Activated CD4-positive, alpha-beta T cell treated with anti-CD3 and anti-CD28 coated beads for 4 hours (primary cell): ENCODE measurements at places on chromosomes 7 and 10.

DNA sequence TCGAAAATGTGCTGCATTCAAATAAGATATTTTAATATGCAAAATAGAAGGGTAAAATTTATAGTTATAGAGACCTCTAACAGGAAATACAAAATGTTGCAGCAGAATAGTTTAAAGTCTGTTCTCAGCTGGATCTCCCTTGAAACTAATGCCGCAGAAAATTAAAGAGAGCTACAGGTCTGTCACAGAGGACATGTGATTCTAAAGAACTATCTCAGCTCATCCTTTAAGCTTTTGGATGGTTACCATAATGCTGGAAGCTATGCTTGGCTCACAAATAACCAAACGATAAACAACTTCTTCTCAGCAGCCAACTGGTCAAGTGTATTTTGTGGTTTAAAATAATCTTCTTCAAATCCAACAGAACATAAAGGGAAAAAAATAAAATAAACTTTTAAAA lies 353.0 kb downstream of the PARD3 start:
- no peak for DNase-seq

DNA sequence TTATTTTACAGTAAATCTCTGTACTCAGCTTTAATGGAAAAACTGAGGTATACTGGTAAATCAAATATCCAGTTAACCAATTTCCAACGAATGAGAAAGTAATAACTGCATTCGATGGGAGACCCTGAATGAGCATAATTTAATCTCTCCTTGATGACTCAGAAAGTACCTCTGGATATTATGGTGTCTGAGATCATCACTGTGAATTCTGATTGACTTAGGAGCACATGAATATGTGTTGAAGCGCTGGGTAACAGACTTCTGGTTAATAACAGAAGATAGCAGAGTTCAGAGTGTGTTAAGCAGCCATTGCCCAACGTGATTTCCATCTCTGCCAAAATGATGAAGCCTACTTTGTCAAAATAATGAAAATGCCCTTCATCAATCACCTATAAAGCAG lies 116.6 kb downstream of the NRP1 start:
- no peak for DNase-seq

DNA sequence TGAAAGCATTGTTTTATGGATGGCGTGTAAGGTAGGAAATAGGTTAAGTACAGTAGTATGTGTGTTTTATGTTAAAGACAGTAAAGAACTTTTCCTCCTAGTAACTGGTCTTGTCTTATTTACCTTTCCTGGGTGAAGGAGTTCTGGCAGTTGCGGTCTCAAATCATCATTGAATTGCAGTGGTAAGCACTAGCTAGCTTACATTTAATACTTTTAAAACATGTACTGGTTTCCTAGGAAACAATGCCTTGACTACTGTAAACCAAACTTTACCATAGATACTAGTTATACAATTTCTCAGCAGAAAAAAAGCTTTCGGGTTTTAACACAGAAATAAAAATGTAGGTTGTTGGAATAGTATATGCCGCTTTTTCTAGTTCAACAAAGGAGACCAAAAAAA lies 37.7 kb downstream of the PRKG1 start:
- DNase-seq: no peak

- no peak for DNase-seq
These were observed 191.1 kb upstream of the BMPER start for GRCh38 chr7:33714208-33714607.

DNA sequence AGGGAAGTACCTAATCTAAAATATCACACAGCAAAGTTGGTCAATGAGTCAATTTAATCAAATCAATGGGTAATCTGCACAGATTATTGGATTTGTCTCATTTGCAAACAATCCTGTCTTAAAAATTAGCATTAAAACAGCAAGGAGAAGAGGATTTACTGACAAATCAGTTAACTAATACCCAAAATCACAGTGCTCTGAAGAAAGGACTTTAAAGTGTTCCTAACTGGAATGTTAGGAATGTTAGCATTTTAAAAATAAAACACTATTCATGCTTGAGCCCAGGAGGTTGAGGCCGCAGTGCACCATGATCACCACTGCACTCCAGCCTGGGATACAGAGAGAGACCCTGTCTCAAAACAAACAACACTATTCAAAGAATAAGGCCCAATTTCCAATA lies 83.1 kb downstream of the CHCHD3 start:
- DNase-seq: no peak

DNA sequence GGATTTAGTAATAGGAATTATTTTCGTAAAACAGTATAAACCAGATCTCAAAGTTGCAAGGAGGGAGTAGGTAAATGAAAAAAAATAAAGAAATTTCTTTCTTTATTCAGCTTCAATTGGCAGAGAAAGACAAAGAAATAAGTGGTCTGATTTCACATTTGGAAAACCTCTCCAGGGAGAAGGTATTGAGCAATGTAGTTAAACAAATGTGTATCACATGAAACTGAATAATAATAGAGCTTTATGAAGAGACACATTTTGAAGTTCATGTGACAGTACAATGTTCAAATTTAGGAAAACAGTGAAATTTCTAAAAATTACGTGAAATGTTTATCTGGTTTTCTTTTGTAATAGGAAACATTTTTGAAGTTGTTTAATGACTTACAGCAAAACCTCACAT lies 63.0 kb downstream of the TAX1BP1 start:
- no peak for DNase-seq

GRCh38 chr7:20089431-20089830 lies 127.8 kb downstream of the MACC1 start:
- DNase-seq: no peak

DNA sequence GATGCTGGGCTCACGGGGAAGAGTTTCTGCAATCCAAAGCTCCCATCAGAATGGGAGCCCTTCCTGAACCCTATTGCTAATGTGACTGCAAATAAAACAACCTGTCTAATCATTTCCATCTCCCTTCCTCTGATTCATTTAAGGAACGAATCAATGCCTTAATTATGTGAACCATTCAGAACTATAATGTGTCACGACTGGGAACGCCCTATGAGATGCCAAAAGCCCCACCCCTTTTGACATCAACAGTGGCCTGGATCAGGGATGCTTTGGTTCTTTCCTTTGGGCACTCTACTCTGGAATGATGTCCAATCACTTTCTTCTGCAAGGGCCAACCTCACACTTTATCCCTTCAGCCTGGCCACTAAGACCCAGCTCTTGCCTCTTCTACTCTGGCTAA lies 195.4 kb upstream of the AOAH start:
- DNase-seq: no peak

DNA sequence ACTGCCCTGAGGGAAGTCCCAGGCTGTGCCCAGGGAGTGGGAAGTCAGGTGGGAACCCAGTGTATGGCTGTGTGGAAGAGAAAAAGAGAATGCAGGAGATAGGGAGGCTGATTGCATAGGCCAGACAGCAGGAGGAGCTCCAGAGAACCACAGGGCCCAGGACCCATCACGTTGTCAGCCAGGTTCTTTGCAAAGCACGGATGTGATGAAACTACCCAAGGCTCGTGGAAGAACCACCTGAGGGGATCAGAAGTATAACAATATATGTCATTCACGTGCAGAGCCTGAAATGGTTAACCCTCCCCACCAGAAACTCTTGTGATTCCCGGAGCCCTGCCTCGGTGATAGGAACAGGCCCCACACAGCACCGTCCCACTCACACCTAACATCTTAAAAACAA lies 83.6 kb downstream of the LARP4B start:
- DNase-seq: no peak

- DNase-seq: no peak
These were observed 69.8 kb upstream of the WAC start for GRCh38 chr10:28463141-28463540.

DNA sequence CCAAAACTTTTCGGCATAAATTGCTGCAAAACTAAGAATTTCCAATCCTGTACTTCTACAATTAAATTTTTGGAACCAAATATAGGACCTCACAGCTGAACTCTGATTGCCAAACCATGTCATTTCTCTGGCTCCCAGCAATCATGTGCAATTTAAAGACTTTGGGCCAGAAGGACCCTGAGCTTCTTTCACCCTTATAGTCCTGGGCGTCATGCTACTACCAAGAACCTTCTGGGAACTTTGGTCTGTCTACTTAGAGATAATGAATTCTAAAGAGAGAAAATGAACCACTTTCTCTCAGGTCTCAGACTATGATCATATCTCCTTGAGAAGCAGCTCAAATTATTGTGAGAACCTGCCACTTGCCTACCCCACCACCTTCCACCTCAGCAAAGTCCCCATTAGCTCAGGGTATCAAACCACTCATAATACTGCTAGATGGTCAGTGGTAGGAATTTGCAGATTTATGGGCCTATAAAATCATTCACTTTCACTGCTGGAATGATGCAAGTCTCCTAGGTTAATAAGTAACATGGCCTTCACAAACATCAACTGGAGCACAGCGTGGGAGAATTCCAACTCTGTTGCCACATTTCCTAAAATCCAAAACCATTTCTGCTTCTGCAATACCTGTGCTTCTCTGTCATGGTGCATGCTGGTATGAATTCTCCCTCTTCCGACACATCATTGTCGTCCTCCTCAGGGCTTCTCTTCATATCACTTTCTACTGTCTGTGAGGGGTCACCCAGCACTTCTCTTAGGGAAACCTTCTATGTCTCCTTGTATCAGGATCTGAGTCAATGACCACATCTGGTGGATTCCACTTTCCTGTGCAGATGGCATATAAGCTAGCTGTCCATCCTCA lies 6.6 kb upstream of the WDR91 start:
- no peak for DNase-seq

DNA sequence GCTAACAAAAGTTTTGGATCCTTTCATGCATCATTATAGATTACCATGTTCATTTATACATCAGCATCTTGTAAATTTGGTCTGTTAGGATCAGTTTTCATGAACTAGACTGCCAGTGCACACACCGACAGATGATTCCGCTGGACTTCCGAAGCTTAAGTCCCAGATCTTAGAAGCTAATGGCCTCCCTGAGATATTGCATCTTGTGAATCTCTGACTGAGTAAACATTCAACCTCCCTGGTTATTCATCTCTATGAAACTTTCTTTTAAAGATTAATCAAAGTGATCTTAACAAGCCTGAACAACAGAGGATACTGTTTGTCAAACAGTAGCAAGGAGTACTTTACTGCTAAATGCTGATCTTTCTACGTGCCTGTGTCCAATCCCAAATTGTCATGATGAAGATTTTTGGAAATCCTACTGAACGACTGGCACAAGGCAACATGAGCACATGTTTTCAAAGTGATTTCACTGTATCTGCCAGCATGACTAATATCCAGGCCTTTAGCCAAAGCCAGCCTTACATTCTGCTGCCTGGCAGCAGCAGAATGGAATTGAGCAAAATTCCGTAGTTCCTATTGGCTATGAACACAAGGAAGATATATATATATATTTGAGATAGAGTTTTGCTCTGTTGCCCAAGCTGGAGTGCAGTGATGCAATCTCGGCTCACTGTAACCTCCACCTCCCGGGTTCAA lies 91.3 kb upstream of the ANK3 start:
- no peak for DNase-seq

- no peak for DNase-seq
These were observed 202.1 kb downstream of the HECW1 start for GRCh38 chr7:43314379-43315158.

- DNase-seq: peak; percentile 52
These were observed 509 bp downstream of the BRAF start for GRCh38 chr7:140924019-140924820.

DNA sequence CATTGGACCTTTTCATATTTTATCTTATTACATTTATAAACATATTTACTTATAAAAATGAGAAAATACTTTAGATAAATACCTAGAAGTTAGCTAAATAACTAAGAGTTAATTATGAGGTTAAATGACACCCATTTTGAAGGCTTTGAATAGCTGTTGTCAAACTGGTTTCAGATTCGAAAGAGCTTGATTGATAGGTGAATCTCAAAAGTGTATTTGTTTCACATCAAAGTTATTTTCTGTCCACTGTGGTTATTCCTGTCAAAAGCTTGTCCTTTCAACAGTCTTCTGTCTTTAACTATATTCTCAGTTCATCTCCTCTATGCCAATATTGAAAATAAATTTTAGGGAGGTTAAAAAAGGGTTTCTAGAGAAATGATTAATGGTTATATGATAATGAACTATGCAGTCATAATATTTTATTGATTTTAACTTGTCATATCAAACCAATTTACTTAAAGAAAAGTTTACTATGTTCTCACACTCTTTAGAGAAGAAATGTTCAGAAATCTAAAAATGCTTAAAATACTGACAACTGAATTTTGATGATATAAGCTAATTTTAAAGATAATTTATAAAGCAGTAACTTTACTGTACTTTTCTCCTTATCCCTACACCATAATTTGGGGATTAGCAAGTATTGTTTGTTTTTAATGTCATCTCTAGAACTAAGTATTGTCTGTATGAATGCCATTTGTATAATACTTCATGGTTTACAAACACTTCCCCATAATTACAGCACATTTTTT lies 72.0 kb upstream of the FOXP2 start:
- DNase-seq: no peak

DNA sequence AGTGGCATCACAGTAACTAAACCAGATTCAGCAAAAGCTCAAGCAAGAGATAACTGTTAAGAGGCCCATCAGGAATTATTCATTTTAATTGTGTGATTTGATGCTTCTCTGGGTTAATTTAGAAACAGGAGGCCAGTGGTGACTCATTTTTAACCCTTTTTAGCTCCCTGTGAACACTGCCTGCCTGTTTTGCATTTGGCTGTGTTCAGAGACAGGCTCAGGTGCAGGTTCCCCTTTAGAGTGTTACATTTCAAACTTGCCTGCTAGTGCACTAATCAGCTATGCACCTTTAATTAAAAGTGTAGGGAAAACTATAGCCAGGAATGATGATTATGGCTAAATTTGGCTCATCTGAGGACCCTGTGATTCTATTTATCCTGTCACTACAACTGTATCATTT lies 6.5 kb downstream of the STAMBPL1 start:
- no peak for DNase-seq

DNA sequence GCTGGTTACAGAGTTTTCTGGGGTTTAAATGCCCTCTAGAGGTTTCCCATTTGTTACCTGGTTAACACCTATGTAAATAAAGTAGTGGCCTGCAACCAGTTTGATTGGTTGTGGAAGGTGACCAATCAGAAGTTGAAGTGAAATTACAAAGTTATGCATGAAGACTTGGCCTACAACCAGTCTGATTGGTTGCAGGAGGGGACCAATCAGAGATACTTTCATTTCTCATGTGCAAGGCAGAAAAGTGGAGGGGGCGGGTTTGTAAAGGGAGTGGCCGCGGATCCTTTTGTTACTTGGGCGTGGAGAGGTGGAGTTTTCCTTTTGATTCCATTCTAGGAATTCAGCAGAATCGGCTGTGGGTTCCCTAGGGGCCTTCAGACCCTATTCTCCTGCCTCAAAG lies 80.8 kb downstream of the SEC23IP start:
- no peak for DNase-seq

- DNase-seq: no peak
These were observed 108.4 kb upstream of the FAM3C start for GRCh38 chr7:121504482-121504881.

- DNase-seq: no peak
These were observed 2.4 kb downstream of the PURB start for GRCh38 chr7:44882899-44883298.

GRCh38 chr10:98028168-98028770 lies 2.2 kb downstream of the CRTAC1 start:
- peak; percentile 49 for DNase-seq

- DNase-seq: no peak
These were observed 225.2 kb downstream of the ZWINT start for GRCh38 chr10:56135828-56136227.
